GM20000 (cell line): ENCODE measurements at places on chromosomes 13 and 19.

GRCh38 chr13:36710396-36710795, 36.6 kb downstream of the SERTM1 start:
- DNase-seq = no peak

DNA sequence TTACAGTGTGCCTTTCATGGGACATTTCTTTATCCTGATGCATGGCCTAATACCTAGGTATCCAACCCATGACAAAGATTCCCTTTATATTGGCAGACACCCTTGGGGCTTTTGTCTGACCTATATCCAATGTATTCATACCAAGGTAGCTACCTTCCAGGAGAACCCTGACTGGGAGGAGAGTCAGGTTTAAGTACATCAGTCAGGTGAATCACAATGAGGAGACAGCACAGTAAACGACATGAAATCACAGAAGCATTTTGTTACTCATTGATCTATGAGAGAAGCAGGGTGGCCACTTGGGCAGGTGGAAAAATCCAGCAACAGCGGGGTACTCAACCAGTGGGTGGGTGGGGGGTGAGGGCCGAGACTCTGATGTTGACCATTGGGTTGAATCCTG, 527.4 kb upstream of the ATXN8OS start:
- DNase-seq = no peak

- peak; percentile 86 for DNase-seq
Measured at GRCh38 chr13:114024603-114025404, 50.9 kb upstream of the C13orf46 start.

GRCh38 chr13:23969647-23970046, 72.3 kb upstream of the C1QTNF9B start:
- no peak for DNase-seq

- no peak for DNase-seq
Measured at GRCh38 chr13:109868578-109869311, 82.4 kb upstream of the IRS2 start.

DNA sequence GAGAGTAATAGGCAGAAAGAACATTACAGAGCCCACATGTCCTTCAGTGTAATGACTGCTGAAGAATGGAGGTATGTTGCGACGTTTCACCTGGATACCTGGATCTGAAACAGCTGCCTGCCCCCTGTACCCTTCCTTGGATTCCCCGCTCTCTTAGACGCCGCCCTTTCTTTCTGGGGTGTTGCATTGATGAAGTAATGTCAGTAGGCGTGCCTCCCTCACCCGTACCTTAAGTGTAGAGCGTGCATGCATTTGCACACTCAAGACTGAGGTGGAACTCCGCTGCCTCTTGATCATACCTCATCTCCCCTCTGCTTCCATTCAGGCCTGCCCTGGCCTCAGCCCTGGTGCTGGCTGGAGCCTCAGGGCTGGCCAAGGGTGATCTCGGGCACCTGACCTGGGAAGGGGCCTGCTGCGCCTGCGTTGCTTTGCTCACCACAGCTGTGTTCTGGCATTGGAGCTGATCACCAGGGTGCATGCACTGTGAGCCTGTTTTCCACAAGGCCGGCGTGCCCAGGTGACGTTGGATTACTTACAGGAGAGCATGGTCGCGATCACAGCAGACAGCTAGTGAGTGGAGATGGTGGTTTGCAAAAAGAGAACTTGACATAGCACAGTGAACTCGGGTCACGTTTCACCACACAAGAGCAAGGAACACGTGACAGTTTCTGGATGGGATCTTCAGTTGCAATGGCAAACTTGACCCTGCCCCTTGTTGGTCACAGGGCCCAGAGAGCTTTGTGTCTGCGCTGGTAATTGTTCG, 99.0 kb downstream of the ARHGEF7 start:
- no peak for DNase-seq

DNA sequence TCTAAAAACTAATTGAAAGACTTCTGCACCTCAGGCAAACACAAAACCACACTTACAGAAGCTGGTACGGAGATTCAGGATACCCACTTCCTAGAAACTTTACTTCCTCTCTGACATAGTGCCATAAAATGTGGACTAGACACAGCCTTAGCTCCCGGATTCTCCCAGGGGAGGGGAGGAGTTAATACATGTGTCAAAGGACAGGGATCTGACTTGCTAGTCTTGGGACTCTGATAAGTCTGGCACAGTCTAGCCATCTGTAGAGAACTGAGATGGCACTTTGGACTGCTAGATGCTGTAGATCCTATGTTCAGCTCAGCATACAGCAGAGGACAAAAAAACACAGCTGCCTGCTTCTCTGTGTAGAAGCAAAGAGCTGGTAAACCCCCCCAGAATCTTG, 769.8 kb upstream of the MIR17HG start:
- DNase-seq = no peak

DNA sequence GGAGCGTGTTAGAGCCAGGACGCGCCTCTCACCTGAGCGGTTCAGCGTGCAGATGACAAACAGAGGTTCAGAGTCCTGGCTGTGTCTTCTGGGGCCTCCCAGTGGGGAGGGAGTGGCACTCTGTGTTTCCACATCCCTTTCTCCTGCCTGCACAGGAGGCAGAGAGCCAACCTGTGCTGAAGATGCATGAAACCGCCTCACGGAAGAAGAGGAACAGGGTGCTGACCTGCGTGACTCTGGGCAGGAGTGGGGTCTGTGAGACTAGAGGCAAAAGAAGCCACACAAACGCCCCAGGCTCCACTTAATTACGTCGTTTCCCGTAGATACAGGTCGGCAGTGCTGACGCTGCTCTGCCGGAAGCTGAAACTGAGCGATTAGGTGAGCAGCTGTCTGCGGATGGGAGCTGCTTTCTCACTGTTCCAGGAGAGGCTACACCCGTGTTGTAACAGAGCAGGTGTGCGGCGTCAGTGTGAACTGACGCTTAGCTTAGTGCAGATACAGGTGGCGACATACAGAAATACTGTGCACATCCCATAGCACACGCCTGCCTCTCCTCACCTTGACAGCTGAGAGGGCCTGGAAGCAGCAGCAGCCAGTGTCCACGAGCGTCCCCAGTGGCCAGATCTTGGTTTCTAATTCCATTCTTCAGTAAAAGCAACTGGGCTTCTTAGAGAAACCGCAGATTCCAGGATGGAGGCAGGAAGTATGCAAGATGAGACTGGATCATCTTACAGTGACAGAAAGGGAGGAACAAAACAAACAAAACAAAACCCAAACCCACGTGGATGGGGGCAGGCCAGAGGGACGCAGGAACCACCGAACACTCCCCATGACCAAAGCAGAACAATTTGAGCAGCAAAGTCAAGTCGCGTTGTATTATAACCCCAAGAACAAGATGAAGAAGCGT, 37.7 kb upstream of the MCF2L start:
- no peak for DNase-seq

- DNase-seq = peak; percentile 77
Measured at GRCh38 chr19:14072535-14073260, at the start of gene MISP3. MISP3 (plus strand) TSS chr19:14072786; CDS start chr19:14073310, 524 bp downstream.

GRCh38 chr19:18514800-18515682, 6.8 kb downstream of the ELL start:
- DNase-seq = no peak

GRCh38 chr19:20422216-20423205, 143.1 kb downstream of the ZNF737 start:
- DNase-seq = no peak

GRCh38 chr13:60370343-60370742, 26.7 kb upstream of the TDRD3 start:
- no peak for DNase-seq

DNA sequence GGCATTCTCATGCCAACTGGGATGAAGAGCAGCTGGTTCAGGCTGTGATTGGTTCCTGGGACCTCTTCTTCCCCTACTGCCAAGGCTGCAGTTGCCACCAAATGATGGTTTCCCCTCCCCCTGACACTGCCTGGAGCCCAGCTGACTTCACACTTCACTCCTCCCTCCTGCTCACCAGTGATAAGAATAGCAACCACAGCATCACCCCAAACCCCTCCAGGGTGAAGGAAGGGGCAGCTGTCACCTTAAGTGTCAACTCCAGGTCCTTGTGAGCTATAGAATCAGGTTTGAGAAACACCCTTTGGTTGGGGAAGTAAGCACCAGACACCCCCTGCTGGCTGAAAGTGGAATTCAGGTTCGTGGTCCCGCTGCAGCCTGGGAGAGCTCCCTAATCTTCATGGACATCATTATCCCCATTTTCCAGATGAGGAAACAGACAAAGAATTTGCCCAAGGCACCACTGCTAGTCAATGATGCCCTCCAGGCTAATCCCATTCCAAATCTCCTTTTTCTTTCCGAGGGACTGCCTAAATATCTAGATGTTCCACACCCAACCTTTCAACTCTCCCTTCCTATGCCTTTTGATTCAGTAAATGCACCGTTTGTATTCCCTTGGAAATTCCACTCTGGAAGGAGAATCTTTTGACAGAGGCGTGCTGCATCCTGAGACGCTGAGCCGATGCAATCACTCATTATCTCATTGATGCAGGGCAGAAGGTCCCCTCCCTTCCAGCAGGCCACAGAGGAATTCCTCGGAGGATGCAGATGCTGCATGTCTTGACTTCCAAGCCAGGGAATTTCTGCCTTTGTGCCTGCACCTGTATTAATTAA, 50.6 kb upstream of the UQCRFS1 start:
- peak; percentile 53 for DNase-seq

DNA sequence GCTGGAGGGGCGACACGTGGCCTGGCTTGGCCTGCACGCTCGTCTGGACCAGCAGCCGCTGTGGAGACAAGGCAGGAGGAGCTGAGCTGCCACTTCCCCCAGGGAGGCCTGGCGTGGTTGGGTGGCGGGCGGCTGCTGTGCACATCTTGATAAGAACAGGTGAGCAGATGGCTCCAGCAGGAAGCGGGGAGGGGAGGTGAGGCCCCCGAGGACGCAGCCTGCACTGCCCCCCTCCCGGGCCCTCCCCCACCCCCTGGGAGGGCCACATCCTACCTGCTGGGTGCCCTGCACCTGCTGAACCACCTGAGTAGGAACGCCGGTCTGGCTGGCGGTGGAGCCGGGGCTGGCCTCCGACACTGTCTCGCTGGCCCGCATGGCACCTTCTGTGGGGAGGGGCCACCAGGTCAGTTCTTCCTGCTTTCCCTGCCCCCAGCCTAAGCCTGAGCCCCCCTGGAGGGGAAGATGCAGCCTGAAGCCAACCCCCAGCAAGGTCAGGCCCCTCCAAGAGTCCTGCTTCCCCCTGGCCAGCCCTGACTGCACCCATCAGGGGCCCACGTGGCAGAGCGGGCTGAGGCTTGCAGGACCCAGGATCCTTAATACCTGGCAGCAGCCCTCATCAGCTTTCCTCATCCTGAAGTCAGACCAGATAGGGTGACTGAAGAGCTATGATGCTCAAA, 22.8 kb downstream of the RFX1 start:
- no peak for DNase-seq
